CD14-positive monocyte (primary cell): ENCODE measurements at places on chromosomes 7 and 10.

DNA sequence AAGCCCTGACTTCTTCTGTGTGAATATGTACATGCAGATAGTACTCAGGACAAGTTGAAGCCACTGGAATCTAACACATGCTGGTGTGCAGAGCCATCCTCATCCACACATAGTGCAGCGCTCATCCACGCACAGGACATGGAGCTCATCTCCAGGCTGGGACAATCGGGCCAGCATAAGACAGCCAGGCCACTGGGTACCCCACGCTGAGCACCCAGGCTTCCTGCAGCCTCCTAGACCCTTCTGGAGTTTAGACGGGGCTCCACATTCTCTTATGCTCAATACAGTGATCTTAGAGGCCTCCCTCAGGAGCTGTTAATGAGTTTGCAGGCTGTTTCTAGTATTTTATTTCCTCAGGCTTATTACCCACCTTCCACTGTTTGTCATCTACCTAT is 238.9 kb downstream of the TNS3 start:
- H3K4me1 ChIP-seq = no peaks in the 10 kb centered on the region
- no peak for DNase-seq
- H3K4me3 ChIP-seq = no peak overlapping the region
- peaks cover 67% of the 10 kb centered on the region for H3K36me3 ChIP-seq
- no peaks in the 10 kb centered on the region for H3K27me3 ChIP-seq

DNA sequence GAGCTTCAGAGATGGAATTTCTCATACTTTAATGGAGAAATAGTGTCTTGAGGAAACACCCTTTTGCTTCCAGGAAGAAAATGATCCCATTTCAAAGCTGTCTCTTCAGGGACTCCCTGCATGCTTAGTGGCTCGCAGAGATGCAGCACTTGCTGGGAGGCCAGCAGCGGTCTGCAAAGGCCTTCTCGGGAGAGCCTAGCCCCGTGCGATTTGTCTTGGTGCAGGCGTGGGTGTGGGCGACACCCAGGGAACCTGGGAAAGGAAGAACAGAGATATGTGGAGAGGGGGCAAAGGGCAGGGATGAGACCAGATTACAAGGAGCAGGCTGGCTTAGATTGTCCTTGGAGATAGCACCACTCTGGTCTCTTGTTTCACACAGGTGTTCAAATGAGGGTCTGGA is 352.3 kb upstream of the PODXL start:
- H3K27me3 ChIP-seq = peaks cover 38% of the 10 kb centered on the region
- no peak overlapping the region for H3K27ac ChIP-seq
- H3K4me1 ChIP-seq = no peaks in the 10 kb centered on the region
- no peaks in the 10 kb centered on the region for H3K36me3 ChIP-seq
- no peak for DNase-seq

GRCh38 chr7:151708610-151709009 is 168.3 kb downstream of the PRKAG2 start:
- H3K27me3 ChIP-seq = no peaks in the 10 kb centered on the region
- no peak overlapping the region for H3K4me3 ChIP-seq
- DNase-seq = no peak
- no peak overlapping the region for H3K27ac ChIP-seq

DNA sequence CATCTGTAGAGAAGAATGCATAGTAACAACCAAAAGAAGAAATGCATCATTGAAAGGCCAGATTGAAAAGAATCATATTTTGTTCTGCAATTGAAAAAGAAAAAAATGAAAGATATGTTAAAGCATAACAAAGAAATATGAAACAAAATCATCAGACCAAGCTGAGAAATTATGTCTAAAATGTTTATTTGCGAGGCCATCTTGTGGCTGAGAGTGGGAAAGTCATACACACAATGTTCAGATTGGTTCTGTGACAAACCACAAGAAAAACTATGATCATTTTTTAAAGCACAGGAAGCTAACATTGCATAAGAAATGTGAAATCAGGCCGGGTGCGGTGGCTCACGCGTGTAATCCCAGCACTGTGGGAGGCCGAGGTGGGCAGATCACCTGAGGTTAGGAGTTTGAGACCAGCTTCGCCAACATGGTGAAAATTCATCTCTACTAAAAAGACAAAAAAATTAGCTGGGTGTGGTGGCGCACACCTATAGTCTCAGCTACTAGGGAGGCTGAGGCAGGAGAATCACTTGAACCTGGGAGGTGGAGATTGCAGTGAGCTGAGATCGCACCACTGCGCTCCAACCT is 36.6 kb downstream of the ABCB5 start:
- H3K36me3 ChIP-seq = no peaks in the 10 kb centered on the region
- no peaks in the 10 kb centered on the region for H3K4me1 ChIP-seq
- no peaks in the 10 kb centered on the region for H3K27me3 ChIP-seq
- H3K4me3 ChIP-seq = no peak overlapping the region

- H3K4me3 ChIP-seq = no peak overlapping the region
- no peaks in the 10 kb centered on the region for H3K27me3 ChIP-seq
- no peaks in the 10 kb centered on the region for H3K4me1 ChIP-seq
- no peak for DNase-seq
- H3K27ac ChIP-seq = no peak overlapping the region
These were observed 107.1 kb downstream of the RNF32 start for GRCh38 chr7:156747718-156748117.

DNA sequence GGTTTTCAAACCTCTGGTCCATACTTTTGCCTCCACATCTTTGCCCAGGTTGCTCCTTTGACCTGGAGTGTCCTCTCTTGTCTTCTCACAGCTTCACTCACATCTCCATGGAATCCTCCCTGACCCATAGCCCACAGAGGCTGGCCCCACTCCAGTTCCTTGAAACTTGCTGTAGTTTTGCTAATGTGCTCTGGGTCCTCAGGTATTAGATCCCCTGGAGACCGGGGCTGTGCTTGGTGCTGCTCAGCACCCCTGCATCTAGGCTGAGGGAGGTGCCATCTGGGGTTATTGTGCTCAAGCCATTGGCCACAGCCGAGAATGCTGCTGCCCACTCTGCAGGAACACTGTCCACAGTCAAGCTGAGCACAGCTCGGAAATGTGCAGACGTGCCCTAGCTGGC is 16.5 kb downstream of the KNDC1 start:
- H3K27ac ChIP-seq = no peak overlapping the region
- no peak overlapping the region for H3K4me3 ChIP-seq
- no peaks in the 10 kb centered on the region for H3K36me3 ChIP-seq
- DNase-seq = no peak

- no peak for DNase-seq
- no peak overlapping the region for H3K27ac ChIP-seq
- no peak overlapping the region for H3K4me3 ChIP-seq
- no peaks in the 10 kb centered on the region for H3K27me3 ChIP-seq
- peaks cover 6% of the 10 kb centered on the region for H3K4me1 ChIP-seq
These were observed 406.9 kb downstream of the SFMBT2 start for GRCh38 chr10:7003831-7004395.
